ENCODE measurements at places on chromosomes 5 and 9.

- no peak for DNase-seq
These were observed 172.0 kb downstream of the GDNF start for GRCh38 chr5:37667846-37668245.

DNA sequence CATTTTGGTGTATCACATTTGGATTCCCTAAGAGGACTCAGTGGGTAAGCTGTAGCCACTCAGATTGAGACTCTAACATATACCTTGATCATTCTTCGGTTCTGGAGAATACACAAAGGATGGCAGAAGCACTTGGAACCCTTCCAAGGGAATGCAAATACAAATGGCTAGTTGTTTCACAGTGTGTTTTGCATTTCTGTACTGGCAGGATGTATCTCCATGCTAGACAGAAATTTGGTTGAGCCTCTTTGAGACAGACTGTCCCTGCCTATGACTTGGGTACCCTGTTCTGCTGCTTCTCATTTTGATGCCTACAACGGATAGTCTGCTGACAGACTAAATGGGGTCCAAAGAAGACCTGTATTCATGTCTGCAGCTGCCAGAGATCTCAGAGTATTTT is 273.5 kb downstream of the TMEM38B start:
- DNase-seq = no peak

- no peak for DNase-seq
These were observed 9.9 kb downstream of the HSPA9 start for GRCh38 chr5:138565100-138565821.

DNA sequence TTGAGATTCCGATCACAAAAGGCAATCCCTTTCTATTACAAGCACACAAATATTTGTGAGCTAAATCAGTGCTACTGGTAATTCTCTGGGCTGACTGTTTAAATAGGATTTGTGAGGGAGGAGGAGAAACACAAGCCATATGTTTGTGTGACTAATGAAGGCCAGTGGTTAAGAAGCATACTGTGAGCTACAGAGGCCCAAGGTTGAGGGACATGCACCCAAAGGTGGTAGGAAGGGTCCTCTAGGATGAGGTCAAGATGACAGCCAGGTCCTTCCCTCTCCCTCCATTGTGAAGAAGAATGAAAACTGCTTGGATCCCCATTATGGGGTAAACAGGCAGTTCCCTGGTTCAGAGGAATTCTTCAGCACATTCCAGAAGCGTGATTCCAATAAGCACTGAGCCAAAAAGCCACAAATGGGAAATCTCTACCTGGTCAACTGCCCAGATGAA is 83.9 kb downstream of the SPOCK1 start:
- no peak for DNase-seq

GRCh38 chr5:172715421-172715780 is 55.6 kb downstream of the DUSP1 start:
- no peak for DNase-seq

DNA sequence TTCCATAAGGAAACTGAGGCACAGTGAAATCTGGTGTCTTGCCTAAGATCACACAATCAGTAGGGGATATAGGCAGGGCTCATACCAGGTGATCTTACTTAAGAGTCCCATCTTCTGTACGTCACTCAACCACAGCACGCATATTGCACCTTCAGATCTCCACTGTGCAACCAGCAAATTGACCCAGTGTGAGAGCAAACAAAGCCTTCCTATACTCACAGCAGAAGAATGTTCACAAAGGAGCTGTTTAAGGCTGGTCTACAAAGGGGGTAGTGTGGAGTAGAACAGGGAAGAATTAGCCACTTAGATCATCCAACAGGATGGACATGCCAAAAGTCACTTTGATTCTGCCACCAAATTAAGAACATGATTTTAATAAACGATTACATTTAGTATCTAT is 305.9 kb downstream of the SLIT3 start:
- DNase-seq = peak; percentile 28

DNA sequence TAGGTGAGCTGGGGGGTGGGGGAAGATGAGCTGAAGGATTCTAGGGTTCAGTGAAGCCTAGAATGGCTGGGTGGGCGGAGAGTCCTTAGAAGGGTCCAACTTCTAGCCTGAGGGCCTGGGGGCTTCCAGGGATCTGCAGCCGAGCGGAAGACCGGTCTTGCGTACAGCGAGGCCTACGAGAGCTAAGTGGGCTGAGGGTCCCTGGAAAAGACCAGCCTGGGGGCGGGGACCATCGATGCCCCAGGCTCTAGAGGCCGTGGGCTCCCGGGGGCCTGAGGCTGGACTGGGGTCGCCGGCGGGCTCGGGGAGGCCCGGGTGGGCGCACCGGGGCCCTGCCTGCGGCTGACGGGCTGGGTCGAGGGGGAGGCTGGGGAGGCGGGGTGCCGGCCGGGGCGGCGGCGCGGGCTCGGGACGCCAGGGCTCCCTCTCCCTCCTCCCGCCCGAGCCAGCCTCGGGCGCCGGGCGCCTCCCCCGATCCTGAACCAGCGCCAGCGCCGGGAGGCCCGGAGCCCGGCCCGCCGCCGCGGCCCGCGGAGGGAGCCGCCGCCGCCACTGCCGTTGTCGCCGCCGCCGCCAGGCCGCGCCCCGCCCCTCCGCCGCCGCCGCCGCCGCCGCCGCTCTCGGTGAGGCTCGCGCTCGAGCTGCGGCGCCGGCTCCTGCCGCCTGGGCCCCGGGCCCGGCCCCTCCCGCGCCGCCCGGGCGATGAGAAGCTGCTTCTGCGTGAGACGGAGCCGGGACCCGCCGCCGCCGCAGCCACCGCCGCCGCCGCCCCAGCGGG is at the start of gene MVB12B:
MVB12B (plus strand) TSS at position 602 of the 778 bp plus-strand sequence; CDS start at position 703, 101 bp downstream.
- DNase-seq = peak; percentile 36

- no peak for DNase-seq
These were observed 4.4 kb upstream of the ZDHHC12 start for GRCh38 chr9:128728298-128728697.

DNA sequence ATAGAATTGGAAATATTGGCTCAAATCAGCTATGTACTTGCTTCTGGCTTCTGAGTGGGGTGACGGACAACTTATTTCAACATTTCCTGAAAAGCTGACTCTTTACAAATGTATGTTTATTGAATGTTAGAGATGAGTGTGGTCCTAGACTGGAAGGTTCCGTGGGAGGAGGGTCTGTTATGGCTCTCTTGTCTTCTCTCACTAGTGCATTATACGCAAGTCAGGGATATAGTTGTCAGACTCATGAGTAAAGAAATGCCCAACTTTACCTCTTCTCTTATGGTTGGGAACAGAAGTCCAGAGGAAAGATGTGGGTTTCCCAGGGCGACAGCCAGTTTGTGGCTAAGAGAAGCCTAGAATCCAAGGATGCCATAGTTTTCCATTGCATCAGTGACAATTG is 839.3 kb upstream of the WWC1 start:
- DNase-seq = no peak

DNA sequence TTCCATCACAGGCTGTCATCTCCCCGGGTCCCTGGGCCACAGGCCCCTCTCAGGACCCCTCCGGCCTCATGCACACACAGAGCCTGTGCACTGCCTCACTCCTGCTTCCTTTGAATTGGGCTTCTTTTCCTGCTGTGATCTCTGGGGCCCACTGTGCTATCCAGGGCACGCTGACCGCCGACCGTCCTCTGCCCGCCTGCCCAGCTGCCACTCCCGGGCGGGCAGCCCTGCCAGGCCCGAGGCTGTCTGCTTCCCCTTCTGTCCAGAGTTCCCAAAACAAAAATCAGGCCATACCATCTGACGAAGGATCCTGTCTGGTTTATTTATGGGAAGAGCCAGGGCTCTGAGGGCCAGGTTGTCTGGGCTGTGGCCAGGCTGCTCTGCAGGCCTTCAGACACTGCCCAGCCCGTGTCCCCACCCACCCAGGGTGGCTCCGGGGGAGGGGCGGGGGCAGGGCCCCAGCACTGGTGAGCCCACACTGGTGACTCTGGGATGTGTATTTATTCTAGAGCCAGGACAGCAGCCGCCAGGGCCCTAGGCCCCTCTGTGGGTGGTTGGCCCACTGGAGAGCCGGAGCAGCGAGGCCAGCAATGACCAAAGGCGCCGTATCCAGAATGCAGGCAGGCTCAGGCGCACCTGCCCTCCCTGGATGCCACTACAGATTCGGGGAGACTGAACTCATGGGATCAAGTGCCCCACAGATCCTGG is 57.0 kb downstream of the ADAMTS2 start:
- no peak for DNase-seq

GRCh38 chr5:104659497-104659896 is 1096.9 kb upstream of the NUDT12 start:
- DNase-seq = no peak

- DNase-seq = no peak
These were observed 81.5 kb upstream of the MSX2 start for GRCh38 chr5:174642816-174643405.

GRCh38 chr9:98989036-98990000 is 45.6 kb downstream of the COL15A1 start:
- no peak for DNase-seq

DNA sequence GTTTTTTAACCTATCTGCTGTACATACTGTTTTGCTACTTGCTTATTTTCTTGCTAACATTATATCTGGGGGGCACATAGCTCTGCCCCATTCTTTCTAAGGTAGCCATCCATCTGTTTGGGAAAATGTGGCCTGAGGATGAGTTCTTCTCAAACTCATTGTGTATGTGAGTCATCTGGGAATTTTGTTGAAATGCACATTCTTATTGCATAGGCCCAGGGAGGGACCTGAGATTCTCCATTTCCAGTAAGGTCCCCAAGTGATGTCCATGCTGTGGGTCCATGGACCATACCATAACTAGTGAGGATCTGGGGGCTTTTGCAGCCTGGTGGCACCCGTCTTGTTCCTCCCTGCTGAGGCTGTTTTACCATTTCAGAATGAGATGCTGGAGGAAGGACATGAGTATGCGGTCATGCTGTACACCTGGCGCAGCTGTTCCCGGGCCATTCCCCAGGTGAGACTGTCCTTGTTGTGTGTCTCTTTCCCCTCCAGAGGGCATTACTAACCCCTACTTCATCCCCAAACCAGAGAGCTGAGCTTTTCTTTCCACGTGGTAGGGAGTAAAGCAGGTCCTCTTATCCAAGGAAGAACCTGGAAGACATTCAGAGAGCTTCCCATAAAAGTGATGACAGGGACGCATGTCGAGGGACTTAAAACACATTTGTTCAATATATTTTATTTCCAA is 28.6 kb downstream of the CYFIP2 start:
- DNase-seq = no peak

- DNase-seq = peak; percentile 73
These were observed 47.1 kb upstream of the CTSL start for GRCh38 chr9:87678650-87679355.

GRCh38 chr9:118896324-118897000 is 472.8 kb downstream of the BRINP1 start:
- no peak for DNase-seq

GRCh38 chr5:125075567-125075966 is 329.1 kb upstream of the ZNF608 start:
- no peak for DNase-seq

- DNase-seq = peak; percentile 42
These were observed 29.3 kb downstream of the CSF1R start for GRCh38 chr5:150057052-150057451.

- DNase-seq = no peak
These were observed 28.4 kb upstream of the GPR150 start for GRCh38 chr5:95591490-95591901.

GRCh38 chr5:114467171-114467570 is 105.3 kb downstream of the KCNN2 start:
- no peak for DNase-seq

DNA sequence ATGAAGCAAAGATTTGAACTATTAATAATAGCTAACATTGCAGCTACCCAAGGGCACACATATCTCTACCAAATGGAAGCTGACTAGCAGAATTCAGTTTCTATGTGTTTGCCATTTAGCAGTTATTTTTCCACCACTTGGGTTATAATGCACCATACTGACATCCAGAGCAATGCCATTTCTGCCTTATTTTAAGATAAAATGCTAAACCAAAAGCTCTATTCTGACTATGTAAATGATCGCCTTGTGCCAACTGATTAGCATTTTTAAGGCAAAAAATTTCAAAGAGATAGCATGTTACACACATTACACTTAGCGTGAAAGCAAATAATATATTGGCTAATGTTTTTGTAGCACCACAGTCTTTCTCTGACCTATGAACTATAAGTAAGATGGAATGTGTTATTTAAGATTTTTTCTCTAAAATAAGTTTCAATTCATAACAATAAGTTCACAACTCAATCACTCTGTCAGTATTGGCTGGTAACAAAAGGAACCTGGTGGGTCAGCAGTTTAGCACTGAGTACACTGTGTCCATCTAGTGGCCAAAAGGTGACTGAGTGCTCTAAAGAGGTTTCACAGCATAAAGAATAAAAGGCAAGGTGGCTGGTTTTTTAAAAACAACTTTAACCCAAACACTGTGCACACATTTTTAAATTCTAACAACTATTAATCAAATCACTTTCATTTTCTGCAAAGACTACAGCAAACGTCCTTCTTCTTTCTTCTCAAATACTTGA is 443.5 kb downstream of the PDE4D start:
- no peak for DNase-seq

GRCh38 chr5:177588413-177588909 is 3.5 kb upstream of the TMED9 start:
- no peak for DNase-seq

DNA sequence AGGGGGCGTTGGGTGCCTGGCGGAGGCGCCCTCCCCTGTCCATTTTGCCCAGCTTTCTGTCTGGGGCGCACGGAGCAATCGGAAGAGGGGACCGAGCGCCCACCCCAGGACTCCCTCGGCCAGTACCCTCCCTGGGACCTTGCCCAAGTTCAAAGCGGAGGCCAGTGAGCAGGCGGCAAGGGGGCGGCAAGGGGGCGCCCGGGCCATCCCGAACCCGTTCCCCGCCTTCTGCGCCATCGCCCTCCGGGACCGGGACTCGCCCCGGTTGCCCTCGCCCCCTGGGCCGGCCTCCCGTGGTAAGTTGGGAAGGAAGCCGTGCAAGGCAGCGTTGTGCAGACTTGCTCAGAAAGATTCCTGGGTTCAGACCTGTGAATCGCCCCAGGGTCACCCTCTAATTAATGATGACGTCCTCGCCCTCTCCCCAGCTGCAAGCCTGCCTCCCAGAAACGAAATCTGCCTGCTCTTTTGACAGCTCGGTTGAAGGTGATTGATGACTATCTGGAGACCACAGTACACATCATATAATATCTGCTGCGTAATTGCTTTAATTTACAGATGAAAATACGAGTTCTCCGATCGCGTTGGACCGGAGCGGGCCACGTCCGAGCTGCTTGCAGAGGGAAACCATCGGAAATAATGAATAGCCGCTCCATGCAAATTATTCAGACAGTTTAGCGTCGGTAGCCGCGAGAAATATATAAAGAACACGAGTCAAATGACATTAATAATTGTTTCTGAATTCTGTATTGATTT is 1.4 kb upstream of the IRX4 start:
- no peak for DNase-seq

- no peak for DNase-seq
These were observed 8.1 kb upstream of the CCDC187 start for GRCh38 chr9:136312009-136312375.
